ENCODE measurements at places on chromosomes 6 and 20.

DNA sequence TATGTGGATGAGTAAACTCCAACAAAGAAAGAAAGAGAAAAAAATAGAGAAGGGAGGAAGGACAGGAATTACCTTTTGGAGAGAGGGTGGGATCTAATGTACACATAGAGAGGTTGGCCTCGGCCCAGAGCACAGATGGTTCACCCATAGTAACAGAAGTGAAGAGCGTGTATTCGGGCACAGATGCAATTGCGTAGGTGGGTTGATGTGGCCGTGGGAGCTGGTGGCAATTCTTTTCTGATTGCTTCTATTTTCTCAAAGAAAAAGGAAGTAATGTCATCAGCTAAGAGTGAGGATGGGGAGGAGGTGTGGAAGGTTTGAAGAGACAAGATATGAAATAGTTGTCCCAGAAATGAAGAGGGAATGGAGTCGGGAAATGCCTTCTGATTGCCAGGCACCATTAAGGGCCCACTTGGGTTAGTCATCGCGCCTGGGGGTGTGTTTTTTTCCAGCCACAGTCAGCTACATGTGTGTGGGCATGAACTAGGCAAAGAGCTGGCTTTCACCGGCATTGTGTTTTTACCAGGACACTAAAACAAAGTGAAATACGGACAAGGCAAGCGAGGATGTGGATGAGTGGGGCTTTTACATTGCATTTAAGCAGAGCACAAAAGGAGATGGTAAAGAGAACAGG lies 158.7 kb downstream of the SYNE1 start:
- no peak for DNase-seq

GRCh38 chr20:41178904-41179432 lies 41.6 kb downstream of the PLCG1 start:
- no peak for DNase-seq

DNA sequence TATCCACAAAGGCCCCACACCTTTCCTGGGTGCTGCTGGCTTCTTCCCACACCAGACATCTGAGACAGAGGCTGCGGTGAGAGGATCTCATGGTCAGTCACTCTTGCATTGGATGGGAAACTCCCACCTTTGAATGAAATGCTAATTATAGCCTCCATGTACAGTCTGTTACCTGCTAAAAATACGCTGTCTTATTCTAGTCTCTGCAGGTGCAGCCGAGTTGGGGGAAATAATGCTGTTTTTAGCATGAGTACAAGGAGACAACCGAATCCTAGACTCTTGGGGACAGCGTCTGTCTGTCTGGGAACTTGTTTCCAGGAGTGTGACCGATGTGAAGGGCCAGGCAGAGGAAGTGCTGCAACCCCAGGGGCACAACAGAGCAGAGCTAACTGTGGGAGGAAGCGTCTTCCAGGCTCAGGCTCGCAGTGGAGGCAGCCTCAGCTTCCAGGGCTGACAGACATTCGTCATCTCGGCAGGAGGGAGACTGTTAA lies 286.2 kb downstream of the PREX1 start:
- DNase-seq = no peak

GRCh38 chr6:127907960-127908640 lies 7.2 kb upstream of the THEMIS start:
- DNase-seq = no peak

DNA sequence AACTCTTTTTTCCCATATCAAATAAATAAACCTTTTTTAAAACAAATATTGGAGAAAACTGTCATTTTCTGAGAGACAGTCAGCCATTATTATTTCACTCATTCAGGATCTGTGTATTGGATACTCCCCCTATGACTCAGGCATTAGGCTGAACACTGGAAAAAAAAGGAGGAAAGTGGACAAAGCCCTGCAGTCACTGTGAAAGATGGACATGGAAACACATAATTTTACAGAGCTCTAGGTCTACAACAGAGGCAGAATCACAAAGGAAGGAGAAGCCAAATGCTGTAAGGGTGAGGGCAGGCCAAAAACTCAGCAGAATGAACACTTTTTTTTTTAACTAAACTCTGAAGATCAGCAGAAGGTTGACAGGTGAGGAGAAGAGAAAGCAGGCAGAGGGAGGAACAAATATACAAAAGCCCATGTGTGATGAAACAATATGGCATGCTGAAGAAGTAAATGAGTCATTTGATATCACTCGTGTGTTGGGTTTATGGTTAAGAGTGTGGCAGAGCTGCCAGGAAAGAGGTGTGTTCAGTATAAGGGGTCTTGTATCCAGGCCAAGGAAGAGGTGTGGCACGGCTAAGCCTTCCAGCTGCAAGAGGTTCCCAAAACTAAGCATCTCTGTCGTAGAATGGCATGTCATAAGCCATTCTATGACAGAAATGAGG lies 39.1 kb downstream of the EPB41L2 start:
- no peak for DNase-seq

DNA sequence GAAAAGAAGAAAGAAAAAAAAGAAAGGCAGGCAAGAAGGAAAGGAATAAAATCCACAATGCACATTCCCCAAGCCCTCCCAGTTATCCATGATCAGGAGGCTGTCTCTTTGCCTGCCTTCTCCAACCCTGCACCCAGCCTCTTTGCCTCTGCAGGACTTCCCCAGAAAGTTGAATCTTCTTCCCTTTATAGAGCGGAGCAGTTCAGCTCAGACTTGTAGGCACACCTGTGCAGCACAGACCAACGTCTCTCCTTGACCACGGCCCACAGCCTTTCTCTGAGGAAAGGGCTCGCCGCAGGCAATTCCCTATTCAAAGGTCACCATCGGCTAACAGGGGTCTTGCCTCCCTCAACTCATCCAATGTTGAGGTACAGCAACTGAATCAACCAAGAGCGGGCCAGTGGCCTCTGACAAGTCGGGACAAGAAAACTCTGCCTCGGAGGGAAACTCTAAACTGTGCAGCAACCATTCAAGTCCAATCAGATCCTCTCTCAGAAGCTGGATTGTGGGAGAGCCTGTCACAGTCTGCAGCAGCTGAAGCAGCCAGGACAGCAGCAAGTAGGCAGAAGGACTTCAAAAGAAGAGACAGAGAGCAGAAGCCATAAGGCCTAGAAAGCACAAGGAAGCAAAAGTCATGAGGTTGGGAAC lies 529.2 kb upstream of the JARID2 start:
- DNase-seq = no peak

DNA sequence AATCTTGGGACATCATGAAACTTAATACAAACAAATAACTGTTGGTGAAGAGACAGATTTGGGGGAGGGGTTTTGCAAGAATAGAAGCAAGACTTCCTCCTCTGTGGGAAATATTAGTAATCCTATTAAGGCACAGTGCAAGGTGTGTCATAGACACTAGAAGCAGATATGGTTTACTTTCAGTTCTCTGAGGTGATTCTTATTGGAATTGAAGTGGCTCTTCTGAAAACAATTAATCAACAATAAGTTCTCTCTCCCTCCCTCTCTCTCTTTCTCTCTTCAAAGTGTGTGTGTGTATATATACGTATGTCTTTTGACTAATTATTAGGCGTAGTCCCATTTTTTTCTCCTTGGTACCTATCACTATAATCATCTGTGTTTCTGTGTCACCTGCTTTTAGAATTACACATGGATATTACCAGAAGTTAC lies 99.8 kb downstream of the HIVEP2 start:
- DNase-seq = no peak

DNA sequence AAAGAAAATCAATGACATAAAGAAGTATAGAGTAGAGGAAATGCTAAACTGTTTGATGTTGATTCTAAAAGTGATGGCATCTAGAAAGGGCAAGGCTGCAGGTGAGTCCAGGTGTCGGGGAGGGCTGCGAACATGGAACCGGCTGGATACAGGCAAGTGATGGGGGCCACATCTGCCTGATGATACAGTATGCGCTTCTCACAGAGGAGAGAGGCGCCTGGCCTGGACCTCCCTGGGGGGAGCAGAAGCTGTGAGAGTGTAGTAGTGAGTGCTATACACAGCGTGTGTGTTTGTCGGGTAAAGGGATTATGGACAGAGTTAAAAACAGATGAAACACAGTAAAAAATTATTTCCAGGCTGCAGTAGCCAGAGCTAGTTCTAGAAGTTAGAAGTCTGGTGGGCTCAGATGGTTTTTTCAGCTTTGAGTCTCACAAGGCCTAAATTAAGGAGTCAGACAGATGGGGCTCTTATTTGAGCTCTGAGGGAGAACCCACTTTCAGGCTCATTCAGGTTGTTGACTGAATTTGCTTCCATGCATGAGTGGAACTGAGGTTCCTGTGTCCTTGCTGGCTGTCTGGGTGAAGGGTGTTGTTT lies 195.8 kb upstream of the ARG1 start:
- no peak for DNase-seq

- no peak for DNase-seq
Measured at GRCh38 chr6:44806656-44807055, 419.1 kb downstream of the CDC5L start.
